ENCODE measurements at places on chromosomes 13 and 19.

DNA sequence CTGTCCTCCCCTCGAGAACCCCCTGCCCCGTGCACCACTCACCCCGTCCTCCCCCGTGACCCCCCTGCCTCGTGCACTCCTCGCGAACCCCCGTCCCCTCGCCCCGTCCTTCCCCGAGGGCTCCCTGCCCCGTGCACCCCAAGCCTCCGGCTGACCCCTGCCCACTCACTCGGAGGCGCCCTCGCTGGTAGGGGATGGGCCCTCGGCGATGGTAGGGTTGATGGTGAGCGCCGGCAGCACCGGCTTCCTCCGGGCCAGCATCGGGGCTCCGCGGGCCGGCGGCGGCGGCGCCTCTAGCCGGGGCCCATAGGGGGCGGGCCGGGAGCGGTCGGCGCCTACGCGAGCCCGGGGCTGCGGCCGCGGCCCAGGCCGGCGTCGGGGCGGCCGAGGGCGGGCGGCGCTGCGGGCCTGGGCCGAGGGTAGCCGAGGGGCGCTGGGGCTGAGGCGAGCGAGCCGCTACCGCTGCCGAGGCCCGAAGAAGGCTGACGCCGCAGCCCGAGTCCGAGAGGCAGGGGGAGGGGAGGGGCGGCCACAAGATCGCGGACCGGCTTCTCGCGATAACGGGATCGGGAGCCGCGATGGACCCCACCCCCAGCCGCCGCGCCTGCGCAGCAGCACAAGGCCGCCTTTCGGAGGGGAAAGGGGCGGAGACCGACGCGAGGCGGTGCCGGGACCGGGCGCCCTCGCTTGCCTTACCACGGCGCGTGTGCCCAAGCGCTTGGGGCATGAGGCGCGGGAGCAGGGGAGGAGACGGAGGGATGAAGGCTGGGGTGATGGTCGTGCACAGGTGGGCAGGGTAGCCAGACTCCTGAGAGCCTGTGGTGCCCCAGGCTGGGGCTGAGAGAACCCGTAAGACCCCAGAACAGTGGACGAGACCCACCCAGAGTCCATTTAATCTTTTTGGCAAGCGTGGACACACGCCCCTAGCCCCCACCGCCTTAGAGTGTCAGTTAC, at the start of gene MAP2K2:
Gene MAP2K2, minus strand, starts transcription at position 508 of the 954 bp plus-strand sequence. Its CDS starts 247 bp downstream, at position 261.
- DNase-seq, result peak; percentile 76

- no peak for DNase-seq
These were observed 39.1 kb upstream of the EEF1AKMT1 start for GRCh38 chr13:20812890-20813289.

GRCh38 chr13:106942563-106942962, 374.6 kb upstream of the ARGLU1 start:
- DNase-seq, result no peak

- no peak for DNase-seq
These were observed 7.0 kb downstream of the CRYL1 start for GRCh38 chr13:20518660-20519100.

DNA sequence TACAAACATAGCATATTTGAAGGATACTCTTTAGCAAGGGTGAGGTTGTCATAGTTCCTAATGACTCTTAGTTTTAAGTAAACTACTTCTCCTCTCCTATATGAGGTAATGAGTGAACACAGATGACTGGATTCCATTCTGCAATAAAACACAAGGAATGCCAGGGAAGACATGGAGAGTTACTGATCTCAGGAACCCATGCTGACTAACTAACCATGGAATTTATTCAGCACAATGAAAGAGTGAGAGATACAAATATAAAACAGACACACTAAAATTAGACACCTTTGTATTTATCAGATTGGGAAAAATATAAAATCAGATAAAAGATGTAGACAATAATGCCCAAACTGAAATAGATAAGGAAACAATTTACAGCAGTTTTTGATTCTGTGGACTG, 1525.9 kb upstream of the SLC10A2 start:
- DNase-seq, result peak; percentile 95

GRCh38 chr19:58522709-58523108, 3.1 kb upstream of the ZBTB45 start:
- DNase-seq, result no peak

DNA sequence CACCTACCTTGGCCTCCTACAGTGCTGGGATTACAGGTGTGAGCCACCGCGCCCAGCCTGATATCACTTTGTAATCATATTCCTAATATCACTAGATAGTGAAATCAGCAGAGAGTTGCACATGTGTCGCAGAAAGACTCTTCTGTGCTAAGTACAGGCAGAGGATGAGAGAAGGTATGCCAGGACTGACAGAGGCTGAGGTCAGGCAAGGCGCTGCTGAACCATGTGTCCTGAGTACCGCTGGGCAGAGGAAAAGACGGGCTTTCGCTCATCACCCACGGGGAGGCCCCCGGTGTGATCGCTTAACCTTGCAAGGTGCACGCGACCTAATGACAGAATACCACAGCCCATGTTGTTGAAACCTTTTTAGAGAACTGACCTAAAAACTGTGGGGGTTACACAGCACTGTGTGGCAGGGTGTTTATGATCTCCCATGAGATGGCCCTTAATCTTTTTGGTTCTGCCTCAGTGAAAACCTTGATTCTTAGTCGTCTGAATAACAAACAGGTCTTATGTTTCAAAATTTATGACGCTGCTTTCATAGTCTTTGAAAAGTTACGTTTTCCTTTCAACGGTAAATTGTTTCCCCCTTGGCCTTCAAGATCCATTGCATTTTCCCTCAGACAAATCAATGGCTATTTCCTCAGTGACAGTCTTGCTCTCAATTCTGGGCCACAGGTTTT, 12.2 kb downstream of the GJA3 start:
- no peak for DNase-seq

- no peak for DNase-seq
These were observed 53.0 kb downstream of the NLRP12 start for GRCh38 chr19:53771144-53771543.

Measured in amniotic epithelial cell (primary cell).